Activated naive CD4-positive, alpha-beta T cell treated with anti-CD3 and anti-CD28 coated beads, Interleukin-2, amount 50 U/mL, for 72 hours (primary cell): ENCODE measurements at places on chromosomes 7 and 10. TPM values are rescaled to one million over a fixed set of nuclear protein-coding genes. Genes with fewer than 3 reads are reported as not detected.

DNA sequence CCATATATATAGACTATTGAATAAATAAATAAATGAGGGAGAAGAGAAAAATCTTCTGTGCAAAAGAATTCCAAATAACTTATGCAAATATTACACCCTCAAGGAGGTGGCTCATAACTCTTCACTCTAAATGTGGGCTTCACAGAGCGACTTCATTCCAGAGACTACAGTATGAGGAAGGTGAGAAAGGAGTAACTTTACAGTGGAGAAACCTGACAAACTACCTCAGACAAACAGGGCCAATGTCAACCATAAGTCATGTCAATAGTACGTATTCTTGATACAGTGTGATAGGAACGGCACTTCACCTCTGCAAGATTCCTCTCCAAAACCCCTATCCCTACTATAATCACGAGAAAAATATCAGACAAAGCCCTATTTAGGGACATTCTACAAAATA, 158.4 kb upstream of the NAMPT start:
- DNase-seq: no peak

DNA sequence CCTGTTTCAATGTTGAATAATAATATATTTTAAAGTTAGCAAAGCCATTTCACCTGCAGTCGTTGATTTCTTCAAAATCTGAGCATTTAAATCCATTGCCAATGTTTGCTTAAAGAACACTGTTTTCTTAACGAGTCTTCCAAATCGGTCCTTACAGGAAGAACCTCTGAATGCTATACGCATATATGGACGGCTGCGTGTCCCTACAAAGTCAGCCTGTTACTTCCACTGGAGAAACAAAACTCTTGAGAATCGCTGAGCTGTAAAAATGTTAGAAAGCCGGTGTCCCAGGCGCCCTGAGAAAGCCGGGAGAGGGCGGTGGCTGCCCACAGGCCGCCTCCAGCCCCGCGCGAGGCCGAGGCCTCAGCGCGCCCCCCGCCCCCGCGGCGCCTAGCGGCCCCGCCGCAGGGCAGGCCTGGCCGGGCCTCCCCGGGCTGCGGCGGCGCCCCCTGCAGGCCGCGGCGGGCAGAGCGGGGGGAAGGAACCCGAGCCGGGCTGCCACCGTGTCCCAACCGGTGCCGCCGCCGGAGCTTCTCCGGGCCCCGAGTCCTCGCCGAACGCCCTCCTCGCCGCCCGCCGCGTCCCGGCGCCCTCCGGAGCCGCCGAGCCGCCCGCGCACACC, at the start of gene FHIP2A:
FHIP2A (plus strand) TSS at position 488 of the 622 bp plus-strand sequence. CDS start 299 bp downstream, outside the sequence.
- DNase-seq: peak; percentile 86

GRCh38 chr10:42959833-42960232, 117.0 kb upstream of the RET start:
- DNase-seq: peak; percentile 43

DNA sequence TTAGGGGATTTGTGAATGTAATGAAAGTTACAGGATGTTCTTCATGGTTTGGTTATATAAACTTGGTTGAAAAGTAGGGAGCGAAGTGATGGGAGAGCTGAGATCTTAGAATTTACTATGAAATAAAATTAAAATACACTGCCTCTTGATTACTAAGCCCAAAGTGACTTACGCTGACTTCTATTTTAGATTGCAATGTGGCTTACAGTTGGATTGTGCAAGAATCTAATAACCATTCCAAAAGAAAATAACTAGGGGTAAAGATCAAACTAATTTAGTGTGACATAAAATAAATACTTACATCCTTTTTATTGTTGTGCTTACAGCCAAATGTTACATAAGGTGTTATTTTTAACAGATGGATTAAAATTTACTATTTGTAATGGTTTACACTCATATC, 15.3 kb downstream of the WNT16 start:
- DNase-seq: no peak

- DNase-seq: no peak
Observed at GRCh38 chr10:21687266-21688008, 153.4 kb downstream of the MLLT10 start.

DNA sequence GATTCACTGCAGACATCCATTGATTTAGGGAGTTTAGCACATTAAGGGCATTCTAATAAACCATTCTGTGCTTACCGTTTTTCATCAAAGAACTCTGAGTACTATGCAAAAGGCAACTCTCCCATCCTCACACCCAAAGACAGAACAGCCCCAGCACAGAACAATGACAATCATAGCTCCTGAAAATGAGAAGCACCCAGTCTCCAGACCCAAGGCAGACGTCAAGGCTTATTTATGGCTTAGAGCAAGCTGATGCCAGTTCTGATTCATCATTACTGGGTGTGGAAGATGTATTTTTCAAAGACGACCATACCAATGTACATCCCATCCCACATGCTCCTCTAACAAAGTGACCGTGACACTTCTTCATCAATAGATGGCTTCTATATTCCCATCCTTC, 67.6 kb downstream of the OSBPL3 start:
- no peak for DNase-seq

- DNase-seq: no peak
Observed at GRCh38 chr10:127612-128432, 7.4 kb upstream of the ZMYND11 start.

- DNase-seq: no peak
Observed at GRCh38 chr10:63994371-63994770, 473.2 kb downstream of the REEP3 start.

- no peak for DNase-seq
Observed at GRCh38 chr10:107790271-107790670, 625.8 kb upstream of the SORCS1 start.

- DNase-seq: no peak
Observed at GRCh38 chr7:32639122-32639521, 143.8 kb downstream of the AVL9 start.

DNA sequence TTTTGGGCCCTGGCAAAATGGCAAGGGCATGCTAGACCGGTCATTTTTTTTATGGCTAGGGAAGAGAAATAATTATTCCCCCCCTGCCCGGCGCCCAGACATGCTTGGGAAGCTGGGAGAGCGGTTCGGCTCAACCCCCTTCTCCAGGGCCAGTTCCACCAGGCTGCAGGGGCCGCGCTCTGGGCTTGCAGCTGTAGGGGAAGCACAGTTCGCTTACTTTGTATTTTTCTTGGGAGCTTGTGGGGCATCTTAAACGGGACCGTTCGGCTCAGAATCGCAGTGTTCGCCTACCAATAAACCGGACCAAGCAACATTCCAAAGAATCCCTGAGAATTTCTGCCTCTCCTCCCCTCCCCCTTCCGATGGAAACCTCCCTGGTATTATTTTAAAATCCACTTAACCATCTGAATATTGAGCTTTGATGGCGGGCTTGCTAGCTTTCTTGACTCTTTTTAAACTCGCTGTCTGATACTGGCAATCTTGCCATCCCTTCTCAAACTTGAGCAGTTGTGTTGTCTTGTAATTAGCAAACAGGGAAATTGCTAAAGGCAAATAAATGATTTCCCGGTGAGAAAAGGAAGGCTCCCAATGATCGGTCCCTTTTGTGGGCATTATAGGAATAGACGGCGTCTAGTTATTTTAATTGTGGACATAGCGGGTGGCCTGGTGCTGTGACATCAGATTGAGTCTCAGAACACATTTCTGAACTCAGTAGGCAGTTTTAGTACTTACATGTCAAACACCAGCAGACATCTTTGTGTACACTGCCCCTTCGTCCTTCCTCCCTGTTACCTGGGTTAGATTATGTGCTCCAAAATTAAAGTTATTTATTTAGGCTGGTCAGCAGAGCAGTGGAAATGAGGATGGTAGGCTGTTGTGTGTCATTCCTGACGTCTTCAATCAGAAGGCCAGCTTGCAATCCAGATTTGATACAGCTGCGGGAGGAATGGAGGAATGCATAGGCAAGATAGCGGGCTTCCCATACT, 3.4 kb downstream of the TCF7L2 start:
- no peak for DNase-seq

- no peak for DNase-seq
Observed at GRCh38 chr7:7943951-7944350, 24.6 kb upstream of the GLCCI1 start.

DNA sequence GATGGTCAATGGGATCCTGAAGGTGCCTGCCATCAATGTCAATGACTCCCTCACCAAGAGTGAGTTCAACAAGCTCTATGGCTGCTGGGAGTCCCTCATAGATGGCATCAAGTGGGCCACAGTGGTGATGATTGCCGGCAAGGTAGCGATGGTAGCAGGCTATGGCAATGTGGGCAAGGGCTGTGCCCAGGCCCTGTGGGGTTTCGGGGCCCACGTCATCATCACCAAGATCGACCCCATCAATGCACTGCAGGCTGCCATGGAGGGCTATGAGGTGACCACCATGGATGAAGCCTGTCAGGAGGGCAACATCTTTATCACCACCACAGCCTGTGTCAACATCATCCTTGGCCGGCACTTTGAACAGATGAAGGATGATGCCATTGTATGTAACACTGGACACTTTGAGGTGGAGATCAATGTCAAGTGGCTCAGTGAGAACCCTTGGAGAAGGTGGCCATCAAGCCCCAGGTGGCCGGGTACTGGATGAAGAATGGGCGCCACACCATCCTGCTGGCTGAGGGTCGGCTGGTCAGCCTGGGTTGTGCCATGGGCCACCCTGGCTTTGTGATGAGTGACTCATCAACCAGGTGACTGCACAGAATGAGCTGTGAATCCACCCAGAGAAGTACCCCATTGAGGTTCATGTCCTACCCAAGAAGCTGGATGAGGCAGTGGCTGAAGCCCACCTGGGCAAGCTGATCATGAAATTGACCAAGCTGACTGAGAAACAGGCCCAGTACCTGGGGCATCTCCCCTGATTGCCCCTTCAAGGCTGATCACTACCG, 63.0 kb upstream of the ANTXRL start:
- DNase-seq: peak; percentile 48

DNA sequence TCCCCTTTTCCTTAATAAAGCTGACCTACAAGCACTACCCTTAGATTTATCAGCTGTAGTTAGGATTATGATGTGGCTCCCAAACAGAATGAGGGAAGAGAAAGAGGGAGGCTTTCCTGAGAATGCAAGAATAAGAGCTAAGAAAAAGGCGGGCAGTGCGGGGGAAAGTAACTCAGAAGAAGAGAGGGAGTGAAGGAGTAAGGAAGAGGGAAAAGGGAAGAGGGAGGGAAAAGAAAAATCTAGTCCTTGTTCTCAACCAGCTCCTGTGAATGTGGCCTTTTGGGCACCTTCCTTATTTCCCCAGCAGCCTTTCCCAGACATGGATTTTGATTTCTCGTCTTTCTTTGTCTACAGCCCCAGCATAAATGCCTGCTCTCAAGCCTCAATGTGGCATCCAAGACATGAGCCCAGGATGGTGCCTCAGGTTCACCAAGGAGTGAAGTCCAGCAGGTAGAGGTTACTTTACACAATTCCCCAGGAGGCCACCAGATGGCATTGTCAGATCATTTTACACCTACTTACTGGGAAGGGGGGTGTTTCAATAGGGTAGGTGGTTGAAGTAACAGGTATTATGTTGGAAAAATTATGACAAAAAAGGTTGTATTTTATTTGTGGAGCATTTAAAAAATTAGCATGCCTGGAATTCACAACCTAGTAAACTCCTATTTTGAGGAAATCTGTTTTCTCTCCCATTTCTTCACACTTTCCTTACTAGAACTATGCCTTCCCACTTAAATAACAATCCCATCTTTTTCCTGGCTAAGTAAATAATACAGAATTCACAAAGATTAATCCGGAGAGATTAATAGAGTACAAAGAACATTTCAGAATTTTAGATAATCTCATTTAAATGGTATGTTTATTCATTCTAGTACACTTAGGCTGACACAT, 106.5 kb downstream of the HTR7 start:
- DNase-seq: no peak

- no peak for DNase-seq
Observed at GRCh38 chr10:97511711-97512440, 13.2 kb downstream of the UBTD1 start.

The SMKR1 gene
- 1.7 TPM for total RNA-seq

The ZSWIM8 gene
- total RNA-seq: 56.7 TPM

The DEPP1 gene
- total RNA-seq: 0.32 TPM

The OPALIN gene
- total RNA-seq: not detected

The EPHB4 gene
- 11.1 TPM for total RNA-seq

The CCDC172 gene
- total RNA-seq: not detected
